GM12878 (cell line): ENCODE measurements at places on chromosomes 4 and X. TPM values are rescaled to one million over a fixed set of nuclear protein-coding genes. Genes with fewer than 3 reads are reported as not detected.

The CSN3 gene
- not detected in 2 replicates for total RNA-seq

The PGAM4 gene
- total RNA-seq = 0.44 TPM in 1 of 2 replicates, not detected in the other

DNA sequence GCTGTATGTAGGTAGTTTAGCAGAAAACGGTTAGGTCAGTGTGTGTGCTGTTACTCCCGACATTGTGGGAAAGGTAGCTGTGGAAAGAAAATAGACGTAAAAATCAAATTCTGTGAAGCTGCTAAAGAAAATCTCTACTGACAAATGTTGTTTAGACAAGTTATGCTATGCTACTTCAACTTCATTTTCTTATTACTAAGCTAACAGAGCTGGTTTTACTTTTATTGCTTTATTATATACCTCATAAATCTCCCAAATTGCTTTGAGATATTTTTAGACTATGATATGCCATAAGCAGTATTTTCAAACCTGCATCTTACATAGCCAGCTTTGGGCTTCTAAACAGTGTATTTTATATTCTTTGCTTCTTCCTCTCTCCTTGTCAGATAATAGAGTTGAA lies 108.2 kb upstream of the PACRGL start:
- no peaks in the 10 kb centered on the region for H3K36me3 ChIP-seq
- H3K27me3 ChIP-seq = no peaks in the 10 kb centered on the region
- no peak overlapping the region for H3K27ac ChIP-seq

The GUCY1A1 gene
- total RNA-seq = 0.46 and 0.48 TPM in 2 replicates

DNA sequence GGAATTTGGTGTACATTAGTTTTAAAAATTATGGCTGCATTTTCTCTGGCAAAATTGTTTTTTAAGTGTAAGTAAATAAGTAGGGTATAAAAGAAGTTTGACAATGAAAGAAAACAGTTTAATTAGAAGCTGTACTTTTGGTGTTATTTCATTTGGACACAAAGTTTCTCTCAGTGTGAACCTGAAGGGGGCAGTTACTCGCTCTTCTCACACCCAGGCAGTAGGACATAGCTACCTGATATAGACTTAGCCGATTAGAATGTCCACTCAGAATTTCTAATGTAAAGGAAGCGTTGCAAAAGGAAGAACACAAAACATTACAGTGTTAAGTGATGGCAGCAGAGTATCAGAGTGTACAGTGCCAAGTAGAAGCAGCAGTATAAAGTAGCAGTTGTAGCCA lies 311.9 kb upstream of the TECRL start:
- no peaks in the 10 kb centered on the region for H3K4me1 ChIP-seq
- no peak overlapping the region for H3K27ac ChIP-seq
- no peak for DNase-seq
- no peak overlapping the region for H3K4me3 ChIP-seq

The F9 gene
- total RNA-seq = 0.08 and 0.18 TPM in 2 replicates

DNA sequence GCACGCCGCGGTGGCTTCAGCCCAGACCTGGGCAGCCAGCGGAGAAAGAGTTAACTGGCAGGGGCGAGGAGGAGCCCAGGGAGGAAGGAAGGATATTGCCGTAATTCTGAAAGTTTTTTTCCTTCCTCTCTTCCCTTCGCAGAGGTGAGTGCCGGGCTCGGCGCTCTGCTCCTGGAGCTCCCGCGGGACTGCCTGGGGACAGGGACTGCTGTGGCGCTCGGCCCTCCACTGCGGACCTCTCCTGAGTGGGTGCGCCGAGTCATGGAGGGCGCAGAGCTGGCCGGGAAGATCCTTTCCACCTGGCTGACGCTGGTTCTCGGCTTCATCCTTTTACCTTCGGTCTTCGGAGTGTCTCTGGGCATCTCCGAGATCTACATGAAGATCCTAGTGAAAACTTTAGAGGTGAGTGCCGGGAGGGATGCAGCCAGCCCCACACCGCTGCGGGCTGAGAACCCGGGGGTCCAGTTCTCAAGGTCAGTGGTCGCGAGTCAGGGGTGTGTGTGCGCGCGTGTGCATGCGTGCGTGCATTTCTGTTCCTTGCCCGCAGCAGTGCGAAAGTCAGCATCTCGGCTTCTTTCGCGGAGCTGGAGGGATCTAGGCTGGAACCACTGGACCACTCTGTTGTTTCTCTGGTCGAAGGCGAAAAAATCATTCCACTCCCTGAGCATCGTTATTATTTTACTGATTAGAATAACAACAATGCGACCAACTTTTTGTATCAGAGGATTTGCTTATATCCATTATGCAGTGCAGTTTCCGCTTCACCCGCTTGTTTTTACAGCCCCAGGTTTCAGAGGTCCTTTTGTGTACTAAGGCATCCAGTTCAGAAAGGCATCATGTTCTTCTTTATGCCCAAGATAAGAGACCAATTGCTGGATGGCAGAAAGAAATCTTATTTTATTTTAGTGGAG lies 709 bp downstream of the GPAT3 start:
- H3K4me1 ChIP-seq = peaks cover 4% of the 10 kb centered on the region; the same call in 1 of the 2 replicates
- H3K27ac ChIP-seq = no peak overlapping the region
- H3K27me3 ChIP-seq = peaks cover 4% of the 10 kb centered on the region
- H3K36me3 ChIP-seq = no peaks in the 10 kb centered on the region
